ENCODE measurements at places on chromosomes 2 and 18.

GRCh38 chr2:33018271-33018670 is 71.5 kb downstream of the LTBP1 start:
- no peak for DNase-seq

- DNase-seq = no peak
These were observed 226.6 kb downstream of the ALK start for GRCh38 chr2:29694741-29695140.

- DNase-seq = no peak
These were observed 26.4 kb upstream of the PKDCC start for GRCh38 chr2:42021464-42021863.

- no peak for DNase-seq
These were observed 93.6 kb downstream of the ZFP36L2 start for GRCh38 chr2:43132683-43133301.

GRCh38 chr18:49018554-49019445 is 68.0 kb upstream of the SMAD7 start:
- DNase-seq = no peak

DNA sequence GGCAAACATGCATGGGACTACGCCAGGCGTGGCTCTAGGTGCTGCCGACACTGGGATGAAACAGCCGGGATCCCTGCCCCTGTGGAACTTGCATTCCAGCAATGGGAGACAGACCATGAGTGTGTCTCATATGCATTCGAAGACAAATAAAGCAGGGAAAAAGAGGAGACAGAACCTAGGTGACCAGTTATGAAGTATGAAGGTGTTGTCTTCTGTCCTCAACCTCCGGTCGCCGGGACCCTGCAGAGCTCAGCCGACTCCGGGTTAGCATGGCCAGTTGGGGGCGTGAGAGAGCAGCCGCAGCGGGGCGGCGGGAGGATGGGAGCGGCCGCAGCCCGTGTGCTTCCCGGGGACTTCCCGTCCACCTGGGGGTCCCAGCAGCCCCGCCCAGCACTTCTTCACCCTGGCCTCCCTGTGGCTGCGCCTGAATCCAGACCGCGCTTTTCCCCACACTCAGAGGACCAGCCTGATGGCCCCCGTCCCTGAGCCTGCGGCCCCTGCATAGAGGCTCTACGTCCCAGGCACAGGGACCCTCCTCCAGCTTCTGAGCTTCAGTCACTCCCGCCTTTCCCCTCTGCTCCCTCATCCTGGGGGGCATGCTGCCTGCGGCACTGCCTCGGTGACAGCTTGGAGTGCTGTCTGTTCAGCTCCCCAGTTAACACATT is 11.4 kb downstream of the ID2 start:
- no peak for DNase-seq

DNA sequence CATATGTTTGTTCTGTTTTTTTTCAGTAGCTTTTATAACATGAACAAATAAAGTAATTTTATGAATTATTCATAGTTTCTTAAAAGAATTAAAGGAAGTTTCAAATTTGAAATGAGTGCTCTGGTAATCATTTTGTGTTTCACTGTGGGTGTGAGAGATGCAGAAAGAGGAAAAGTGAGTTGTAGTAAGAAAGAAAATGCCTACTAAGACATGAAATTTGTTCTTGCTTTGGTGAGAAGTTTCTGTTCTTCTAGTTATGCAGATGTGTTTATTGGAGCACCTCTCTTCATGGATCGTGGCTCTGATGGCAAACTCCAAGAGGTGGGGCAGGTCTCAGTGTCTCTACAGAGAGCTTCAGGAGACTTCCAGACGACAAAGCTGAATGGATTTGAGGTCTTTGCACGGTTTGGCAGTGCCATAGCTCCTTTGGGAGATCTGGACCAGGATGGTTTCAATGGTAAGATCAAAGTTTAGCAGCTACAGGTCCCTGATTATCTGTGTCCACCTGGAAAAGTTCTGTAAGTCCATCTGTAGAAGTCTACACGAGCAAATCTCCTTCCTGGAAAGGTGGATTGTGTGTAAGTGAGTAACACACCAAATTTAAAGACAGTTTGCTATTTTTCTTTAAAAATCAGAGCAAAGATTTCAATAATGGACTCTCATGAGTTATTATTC is 51.4 kb downstream of the ITGAV start:
- no peak for DNase-seq

GRCh38 chr2:144660518-144661316 is 140.8 kb upstream of the ZEB2 start:
- no peak for DNase-seq
